Mucosa of descending colon (tissue), 3 donors: ENCODE measurements at places on chromosomes 16 and 17.

- peak; percentile 45 for DNase-seq
Measured at GRCh38 chr17:48720266-48721008, 1.9 kb downstream of the PRAC1 start.

- no peak for DNase-seq
Measured at GRCh38 chr17:39212195-39212810, 12.2 kb downstream of the RPL19 start.

DNA sequence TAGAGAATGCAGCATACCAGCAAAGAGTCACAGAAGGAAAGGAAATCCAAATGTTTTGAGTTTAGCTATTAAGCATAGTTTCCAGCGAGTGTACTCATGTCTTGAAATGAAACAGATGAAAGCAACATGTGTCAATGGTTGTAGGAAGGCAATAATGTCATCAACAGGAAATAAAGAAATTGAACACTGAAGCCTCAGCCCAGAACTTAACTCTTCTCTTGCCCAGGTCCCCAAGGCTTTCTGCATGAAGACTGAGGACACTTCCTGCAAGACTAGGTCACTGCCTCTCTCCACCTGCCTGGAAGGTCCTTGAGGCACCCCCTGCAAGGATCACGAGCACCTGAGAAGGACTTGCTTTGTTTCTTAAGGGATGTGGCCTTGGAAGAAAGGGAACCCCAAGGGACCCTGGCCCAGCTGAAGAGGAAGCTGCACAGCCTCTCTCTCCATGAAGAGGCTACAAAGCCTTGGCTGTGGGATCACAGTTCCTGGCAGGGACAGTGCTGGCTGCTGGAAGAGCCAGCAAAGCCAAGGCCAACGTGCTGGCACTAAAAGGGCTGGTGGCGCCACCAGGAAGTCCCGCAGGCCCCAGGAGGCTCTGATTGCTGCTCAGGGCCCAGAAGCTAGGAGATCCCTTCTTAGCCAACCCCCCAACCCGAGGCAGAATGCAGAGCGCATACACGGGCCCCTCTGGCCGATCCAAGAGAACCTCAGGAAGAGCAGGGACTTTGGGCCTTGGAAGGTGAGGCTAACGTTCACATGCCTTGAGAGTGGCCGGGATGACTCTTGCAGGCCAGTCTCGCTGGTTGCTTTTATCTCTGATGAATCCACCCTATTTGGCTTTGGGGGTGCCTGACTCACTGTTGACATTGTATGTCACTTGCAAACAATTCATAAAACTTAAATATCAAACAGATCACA is 23.4 kb upstream of the AXIN2 start:
- DNase-seq = no peak

- DNase-seq = no peak
Measured at GRCh38 chr17:51269991-51270390, 9.6 kb downstream of the UTP18 start.

GRCh38 chr17:16052486-16052885 is 52.9 kb downstream of the TTC19 start:
- no peak for DNase-seq

- no peak for DNase-seq
Measured at GRCh38 chr16:57562669-57563486, 20.4 kb downstream of the ADGRG5 start.

DNA sequence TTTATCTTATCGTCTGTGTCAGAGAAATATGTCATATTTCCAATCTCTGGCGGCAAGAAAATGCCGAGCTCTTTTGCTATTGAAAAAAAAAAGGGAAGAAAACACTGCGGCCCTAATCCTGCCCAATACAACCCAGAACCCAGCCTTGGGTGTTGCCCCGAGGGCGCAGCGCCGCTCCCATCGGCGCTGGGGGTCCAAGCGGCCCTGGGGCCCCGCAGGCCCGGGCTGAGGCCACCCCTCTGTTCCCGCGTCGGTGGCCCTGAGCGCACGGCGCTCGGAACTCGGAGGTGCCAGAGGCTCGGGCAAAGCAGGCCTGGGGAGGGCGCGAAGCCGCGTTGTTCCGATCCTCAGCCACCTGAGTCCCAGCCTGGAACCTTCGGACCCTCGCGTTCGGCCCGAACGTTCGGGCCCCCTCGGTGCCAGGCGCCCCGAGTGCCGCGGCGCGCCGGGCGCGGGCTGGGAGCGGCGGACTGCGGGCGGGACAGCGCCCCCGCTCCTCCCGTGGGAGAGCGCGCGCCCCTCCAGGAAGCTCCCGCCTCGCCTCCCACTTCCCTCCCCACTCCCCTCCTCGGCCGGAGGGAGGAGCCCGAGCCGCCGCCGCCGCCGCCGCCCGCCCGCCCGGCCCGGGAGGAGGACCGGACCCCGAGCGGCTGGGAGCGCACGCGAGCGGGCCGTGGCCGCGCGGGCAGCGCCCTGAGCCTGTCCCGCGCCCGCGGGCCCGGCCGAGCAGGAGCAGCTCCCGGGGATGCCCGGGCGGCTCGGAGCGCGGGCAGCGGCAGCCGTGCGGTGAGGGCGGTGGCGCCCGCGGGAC is at the start of gene CPNE2:
Gene CPNE2 (plus strand): TSS at position 609 of the 811 bp plus-strand sequence. CDS start 18,160 bp downstream, outside the sequence.
- peak; percentile 84 for DNase-seq

- no peak for DNase-seq
Measured at GRCh38 chr17:28173031-28173561, 130.6 kb downstream of the NLK start.

GRCh38 chr16:79355600-79356358 is 244.8 kb downstream of the MAF start:
- no peak for DNase-seq

DNA sequence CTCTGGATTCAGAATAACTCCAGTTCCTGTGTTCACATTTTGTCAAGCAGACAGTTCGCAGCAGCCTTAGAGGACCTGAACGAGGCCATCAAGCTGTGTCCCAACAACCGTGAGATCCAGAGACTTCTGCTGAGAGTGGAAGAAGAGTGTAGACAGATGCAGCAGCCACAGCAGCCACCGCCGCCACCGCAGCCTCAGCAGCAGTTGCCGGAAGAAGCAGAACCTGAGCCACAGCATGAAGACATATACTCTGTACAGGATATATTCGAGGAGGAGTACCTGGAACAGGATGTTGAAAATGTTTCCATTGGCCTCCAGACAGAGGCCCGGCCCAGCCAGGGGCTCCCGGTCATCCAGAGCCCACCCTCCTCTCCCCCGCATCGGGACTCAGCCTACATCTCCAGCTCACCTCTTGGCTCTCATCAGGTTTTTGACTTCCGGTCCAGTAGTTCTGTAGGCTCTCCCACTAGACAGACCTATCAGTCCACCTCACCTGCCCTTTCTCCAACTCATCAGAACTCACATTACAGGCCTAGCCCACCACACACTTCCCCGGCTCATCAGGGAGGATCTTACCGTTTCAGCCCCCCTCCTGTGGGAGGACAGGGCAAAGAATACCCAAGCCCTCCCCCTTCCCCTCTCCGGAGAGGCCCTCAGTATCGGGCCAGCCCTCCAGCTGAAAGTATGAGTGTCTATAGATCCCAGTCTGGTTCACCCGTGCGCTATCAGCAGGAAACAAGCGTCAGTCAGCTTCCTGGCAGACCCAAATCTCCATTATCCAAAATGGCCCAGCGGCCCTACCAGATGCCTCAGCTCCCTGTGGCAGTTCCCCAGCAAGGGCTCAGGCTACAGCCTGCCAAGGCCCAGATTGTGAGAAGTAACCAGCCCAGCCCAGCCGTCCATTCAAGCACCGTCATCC is 25.9 kb downstream of the CYB561 start:
- no peak for DNase-seq

DNA sequence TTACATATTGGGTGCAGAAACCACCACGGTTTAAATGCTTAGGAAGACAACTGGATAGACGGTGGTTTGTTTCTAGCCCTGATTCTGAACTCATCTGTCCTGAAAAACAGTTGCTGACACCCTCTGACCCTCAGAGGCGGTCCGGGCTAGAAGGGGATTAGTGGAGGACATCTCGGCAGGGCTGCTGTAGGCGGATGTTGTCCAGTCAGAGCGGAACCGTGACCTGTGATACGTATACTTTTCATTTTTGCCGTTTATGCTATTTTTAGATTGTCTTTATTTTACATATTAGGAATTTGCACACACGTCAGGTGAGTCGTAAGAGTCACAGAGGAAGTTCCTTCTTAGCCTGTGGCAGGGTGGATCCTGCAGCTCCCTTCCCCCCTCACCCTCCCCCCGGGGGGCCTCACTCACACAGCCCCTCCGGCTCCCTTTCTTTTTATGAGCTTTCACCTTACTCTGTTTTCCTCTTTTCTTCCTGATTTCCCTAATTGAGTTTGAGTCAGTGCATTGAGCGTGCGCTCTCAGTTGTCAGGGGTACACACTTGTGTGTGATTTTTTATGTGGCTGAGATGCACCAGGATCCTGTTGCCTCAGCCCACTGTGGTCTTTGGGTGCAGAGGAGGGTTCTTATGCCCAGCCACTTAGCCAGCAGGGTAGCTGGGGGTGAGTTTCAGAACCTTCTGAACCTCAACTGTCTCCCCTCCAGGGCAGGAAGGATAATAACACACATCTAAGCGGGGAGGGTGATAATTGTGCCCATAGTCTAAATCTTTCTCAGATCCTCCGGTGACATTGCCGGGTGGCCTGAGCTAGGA is 211.1 kb upstream of the CHMP6 start:
- no peak for DNase-seq

GRCh38 chr16:79162977-79163376 is 437.6 kb downstream of the MAF start:
- no peak for DNase-seq

GRCh38 chr16:81319221-81319912 is 4.6 kb downstream of the GAN start:
- DNase-seq = no peak

DNA sequence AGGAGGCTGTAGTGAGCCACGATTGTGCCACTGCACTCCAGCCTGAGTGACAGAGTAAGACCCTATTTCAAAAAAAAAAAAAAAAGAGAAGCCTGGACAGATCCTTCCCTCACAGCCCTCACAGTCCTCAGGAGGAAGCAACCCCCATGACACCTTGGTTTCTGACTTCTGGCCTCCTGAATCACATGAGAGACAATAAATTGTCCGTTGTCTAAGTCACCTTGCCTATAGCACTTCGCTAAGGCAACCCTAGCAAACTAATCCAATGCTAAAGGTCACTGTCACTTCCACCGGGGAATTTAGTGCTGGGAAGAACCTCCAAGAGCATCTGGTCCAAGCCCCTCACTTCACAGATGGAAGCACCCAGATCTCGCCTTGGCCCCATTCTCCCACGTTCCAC is 18.9 kb upstream of the SLC39A11 start:
- no peak for DNase-seq

GRCh38 chr16:17481736-17482135 is 11.0 kb upstream of the XYLT1 start:
- DNase-seq = no peak

GRCh38 chr17:30824002-30824355 is 513 bp downstream of the CRLF3 start:
- DNase-seq = peak; percentile 35

GRCh38 chr16:1982013-1982433 is 754 bp upstream of the NOXO1 start:
- peak; percentile 83 for DNase-seq

DNA sequence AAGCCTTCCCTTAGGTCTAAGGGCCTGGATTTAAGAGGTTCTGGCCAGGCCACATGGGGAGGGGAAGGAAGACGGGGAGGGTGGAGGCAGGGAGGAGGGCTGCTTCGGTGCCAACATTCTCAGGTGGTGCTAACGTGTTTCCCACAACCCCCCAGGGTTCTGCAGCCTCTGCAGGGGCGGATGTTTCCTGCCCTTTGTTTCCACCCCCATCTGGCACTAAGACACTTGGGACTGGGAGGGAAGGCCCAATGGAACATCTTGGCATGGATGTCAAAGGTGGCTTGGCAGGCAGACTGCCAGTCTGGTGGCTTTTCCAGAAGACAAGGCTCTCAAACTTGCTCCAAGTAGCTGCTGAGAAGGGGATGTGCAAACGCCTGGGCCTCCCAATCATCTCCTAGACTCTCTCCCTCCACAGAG is 12.7 kb downstream of the HIC1 start:
- DNase-seq = no peak

GRCh38 chr16:17635183-17635582 is 164.4 kb upstream of the XYLT1 start:
- DNase-seq = no peak

DNA sequence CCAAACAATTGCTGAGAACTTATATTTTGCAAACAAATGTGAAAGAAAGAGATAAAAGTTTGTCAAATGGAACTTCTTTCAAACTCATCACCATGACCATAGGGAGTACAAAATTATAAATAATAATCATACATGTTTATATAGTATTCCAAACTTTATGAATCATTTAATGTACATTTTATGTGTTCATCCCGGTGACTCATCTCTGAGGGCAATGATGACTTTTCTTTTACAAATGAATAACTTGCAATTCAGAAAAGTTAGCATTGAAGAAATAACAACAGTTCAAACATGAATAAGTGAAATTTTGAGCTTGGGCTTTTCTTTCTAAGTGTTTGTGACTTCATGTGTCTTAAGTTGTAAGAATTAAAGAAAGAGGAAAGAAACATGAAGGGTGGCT is 66.3 kb upstream of the CDH8 start:
- no peak for DNase-seq

- DNase-seq = no peak
Measured at GRCh38 chr17:27615121-27615520, 15.9 kb upstream of the LGALS9 start.

DNA sequence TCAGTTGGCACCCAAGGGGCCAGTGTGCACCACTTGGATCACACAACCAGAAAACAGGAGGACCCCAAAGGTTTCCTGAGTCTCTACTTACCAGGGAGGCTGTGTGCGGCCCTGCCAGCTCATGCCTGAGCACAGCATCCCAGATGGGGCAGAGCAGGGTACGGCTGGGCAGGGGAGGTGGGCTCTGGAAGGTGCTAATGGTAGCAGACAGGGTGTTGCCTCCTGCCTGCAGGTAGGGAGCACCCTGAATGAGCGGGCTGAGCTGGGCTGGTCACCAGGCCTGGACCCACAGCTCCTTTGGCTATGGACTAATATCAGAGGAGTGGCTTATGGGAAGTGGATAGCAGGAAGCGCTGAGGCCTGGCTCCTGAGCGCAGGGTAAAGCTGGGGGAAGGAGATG is 14.6 kb downstream of the RECQL5 start:
- no peak for DNase-seq

GRCh38 chr17:49338883-49339282 is 23.2 kb downstream of the ZNF652 start:
- no peak for DNase-seq

- no peak for DNase-seq
Measured at GRCh38 chr17:45771271-45771959, 12.7 kb upstream of the CRHR1 start.

DNA sequence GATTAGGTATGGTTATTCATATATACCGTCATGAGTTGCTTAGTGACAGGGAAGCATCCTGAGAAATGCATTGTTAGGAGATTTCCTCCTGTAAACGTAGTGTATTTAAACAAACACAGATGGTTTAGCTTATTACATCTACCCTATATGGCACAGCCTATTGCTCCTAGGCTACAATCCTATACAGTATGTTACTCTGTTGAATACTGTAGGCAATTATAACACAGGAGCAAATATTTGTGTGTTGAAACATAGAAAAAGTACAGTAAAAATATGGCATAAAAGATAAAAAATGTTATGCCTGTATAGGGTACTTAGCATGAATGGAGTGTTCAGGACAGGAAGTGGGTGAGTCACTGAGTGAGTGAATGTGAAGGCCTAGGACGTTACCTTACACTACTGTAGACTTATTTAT is 157.7 kb downstream of the CDH11 start:
- DNase-seq = no peak

- no peak for DNase-seq
Measured at GRCh38 chr16:74591876-74592650, 14.9 kb downstream of the GLG1 start.
